Kasumi-1 (cell line): ENCODE measurements at places on chromosomes 7 and 10.

GRCh38 chr10:66777665-66778064, 148.2 kb upstream of the LRRTM3 start:
- no peak for DNase-seq

DNA sequence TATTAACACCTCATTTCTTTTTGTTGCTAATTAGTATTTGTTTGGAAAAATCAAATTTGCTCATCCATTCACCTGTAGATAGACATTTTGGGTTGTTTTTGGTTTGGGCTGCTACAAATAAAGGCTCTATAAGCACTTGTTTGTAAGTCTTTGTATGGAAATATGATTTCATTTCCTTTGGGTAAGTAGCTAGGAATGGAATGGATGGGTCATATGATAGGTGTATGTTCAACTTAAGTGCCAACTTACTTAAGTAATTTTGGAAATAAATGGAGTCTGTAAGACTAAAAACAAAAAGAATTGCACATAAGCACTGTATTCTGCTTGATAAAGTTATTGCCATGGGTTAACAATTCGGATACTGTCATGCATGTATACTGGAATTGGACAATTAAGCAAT, 157.7 kb upstream of the NAMPT start:
- DNase-seq = no peak

- no peak for DNase-seq
Observed at GRCh38 chr10:1611936-1612550, 125.3 kb downstream of the ADARB2 start.

GRCh38 chr7:38893061-38893460, 15.9 kb downstream of the VPS41 start:
- no peak for DNase-seq

DNA sequence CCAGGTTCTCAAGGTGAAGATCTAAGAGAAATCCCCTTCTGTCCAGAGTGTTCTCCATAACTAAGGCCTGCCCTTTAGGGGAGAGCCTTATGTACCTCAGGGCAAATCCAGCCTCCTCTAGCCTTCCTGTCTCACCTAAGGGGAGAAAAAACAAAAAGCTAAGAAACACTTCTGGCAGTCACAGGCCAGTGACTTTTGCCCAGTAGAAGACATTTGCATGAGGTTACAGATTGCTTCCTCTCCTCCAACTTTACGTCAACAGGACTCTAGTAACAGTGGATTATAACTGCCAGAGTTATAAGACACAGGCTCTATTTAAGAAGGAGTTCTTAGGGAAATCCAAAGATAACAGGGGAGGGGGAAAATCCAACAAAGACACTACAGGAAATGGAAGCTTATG, 15.9 kb upstream of the FAM241B start:
- no peak for DNase-seq

DNA sequence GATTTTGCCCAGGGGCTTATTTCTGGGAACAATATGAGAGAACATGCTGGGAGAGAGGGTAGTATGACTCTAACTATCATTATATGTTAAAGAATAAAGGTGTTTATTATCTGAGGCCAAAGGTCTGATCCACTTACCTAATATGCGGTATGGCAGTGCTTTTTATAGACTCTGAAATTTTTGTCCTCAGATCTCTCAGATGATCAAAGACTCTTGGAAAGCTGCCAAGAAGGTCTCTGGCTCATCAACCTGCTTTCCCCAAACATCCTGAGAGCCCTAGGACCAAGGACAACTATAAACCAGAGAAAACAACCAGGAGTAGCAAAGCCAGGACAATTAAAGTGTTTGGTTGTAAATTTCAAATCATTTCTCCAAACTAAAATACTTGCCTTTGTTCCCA, 255.7 kb upstream of the LRRN3 start:
- no peak for DNase-seq

DNA sequence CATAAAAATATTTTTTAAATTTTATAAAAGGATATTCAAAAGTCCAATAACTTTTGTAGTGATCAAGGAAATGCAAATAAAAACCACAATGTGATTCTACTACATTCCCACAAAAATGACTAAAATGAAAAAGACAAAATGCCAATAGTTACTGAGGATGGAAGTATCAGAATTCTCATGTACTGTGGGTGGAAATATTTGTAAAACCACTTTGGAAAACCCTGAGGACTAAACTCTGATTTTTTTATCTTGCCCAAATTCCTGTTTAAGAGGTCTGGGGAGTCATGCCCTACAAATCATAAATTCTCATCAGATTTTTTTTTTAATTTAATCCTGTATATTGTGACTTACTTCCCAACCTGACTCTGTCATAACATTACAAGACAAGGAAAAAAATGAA, 9.8 kb upstream of the SEMA3D start:
- DNase-seq = no peak

- DNase-seq = no peak
Observed at GRCh38 chr7:133365917-133366316, 113.0 kb downstream of the EXOC4 start.

DNA sequence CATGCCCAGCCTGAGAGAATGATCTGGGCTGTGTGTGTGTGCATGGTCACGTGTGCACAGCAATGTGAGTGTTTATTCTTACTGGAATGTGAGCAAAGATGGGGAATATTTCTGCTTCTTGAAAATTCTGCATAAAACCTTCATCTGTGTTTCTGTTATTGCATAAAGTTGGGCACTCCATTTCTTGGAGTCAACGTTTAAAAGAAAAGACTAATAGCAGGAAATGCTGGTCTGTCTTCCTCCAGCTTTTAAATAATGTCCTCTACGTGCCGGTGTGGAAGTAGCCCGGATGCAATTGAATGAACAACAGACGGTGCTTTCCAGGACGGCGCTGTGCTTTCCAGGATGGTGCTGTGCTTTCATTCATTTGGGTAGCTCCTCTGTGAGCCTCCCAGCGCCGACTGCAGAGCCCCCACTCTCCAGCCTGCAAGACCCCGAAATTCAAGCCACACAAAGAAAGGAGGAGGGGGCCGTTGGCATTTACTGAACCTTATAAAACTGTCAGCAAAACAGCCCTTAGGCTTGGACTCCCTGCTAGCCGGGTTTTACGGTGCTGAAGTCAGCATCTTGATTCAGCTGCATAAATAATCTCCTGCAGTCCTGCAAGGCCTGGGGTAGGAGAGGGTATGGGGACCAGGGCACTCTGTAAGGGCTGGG, 158.2 kb upstream of the PRKCQ start:
- no peak for DNase-seq

GRCh38 chr7:85573844-85574243, 387.0 kb upstream of the SEMA3D start:
- peak; percentile 70 for DNase-seq

GRCh38 chr10:69686866-69687265, 56.8 kb downstream of the FAM241B start:
- no peak for DNase-seq

DNA sequence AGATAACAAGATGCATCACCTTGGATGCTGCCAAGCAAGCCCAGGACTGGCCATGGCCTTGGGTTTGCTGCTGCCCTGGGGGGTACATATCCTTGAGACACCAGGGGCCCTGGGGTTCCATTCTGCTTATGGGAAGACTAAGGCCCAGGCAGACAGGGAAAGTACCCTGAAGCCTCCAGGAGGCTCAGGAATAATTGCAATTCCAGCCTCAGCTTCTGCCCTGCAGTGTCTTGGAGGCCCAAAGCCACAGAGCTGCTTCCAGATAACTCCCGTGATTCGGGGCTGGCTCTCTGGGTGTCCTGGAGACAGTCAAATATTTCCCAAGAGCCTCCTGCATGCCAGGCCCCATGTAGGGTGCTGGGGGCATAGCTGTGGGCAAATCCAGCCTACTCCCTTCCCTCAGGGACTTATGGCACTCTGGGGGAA, 22.6 kb downstream of the MYL10 start:
- DNase-seq = no peak

- no peak for DNase-seq
Observed at GRCh38 chr10:120951288-120951687, 100.1 kb downstream of the WDR11 start.

GRCh38 chr7:77254915-77255314, 55.3 kb upstream of the FGL2 start:
- DNase-seq = no peak

GRCh38 chr10:122814493-122814892, 31.2 kb downstream of the CUZD1 start:
- DNase-seq = no peak

DNA sequence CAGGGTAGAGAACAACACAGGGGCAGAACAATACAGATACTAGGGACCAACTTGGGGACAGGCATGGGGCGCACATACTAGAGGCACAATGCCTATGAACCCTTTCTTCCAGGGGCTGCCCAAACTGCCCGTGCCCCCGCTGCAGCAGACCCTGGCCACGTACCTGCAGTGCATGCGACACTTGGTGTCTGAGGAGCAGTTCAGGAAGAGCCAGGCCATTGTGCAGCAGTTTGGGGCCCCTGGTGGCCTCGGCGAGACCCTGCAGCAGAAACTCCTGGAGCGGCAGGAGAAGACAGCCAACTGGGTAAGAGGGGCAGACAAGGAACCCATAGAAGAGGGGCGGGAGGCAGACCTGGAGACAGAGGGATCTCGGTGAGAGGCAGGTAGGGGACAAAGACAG, 5.8 kb downstream of the CHAT start:
- DNase-seq = no peak

GRCh38 chr10:1328981-1329614, 272.9 kb downstream of the WDR37 start:
- no peak for DNase-seq

GRCh38 chr10:91017198-91017597, 96.3 kb upstream of the ANKRD1 start:
- DNase-seq = no peak

GRCh38 chr10:77500754-77501151, 136.9 kb downstream of the KCNMA1 start:
- no peak for DNase-seq

- DNase-seq = peak; percentile 96
Observed at GRCh38 chr10:101602761-101603398, 14.8 kb downstream of the DPCD start.

DNA sequence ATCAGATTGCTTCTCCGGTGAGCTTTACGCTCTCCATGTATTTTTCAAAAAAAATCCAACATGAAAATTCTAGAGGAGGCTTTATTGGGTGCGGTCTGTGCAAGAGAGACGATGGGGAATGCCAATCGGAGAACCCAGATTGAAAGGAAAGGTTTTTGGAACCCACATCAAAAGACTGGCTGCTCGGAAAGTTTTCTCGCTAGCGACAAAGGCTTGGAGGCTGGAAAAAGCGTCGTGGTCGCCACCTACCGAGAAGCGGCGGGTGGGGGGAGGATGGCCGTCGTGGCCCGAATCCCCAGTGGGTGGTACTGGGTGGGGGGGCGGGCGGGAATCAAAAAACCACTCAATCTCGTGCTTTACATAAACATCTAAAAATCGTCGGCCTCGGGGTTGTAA, 1.1 kb upstream of the GTF2I start:
- peak; percentile 53 for DNase-seq

DNA sequence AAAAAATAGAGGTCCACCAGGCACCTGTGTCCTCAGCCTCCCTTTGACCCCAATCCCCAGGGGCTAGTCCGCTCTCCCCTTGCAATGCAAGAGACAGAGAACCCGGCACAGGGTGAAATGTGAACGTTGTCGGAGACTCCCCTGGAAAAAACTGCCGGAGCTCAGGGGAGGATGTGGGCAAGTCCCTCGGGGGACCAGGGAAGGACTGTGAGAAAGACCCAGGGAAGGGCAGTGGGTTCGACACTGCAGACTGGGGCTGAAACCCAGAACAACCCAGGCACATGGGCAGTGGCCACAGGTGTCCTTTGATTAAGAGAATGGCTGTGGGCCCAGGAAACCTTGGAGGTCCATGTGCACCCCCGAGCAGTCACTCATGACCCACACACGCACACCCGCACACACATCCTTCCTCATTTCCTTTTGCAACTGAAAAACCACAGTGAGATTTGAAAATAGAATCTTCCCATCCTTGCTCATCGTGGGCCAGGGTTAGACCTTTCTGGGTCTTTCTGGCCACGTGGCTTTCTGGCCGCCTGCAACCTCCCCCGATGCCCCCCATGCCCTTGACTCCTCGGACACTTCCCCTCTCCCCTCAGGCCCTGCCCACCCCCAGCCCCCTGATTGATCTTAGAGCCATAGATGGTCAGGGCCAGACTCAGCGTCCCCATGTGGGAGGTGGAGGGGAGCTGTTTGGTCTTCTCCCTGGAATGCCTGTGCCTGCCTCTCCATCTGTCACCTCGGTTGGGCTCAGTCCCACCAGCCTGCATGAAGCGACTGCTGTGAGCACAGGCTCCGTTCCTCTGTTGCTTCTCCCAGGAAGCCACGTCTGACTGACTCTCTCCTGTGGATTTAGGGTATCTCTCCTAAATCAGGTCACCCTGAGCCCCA, 7.9 kb downstream of the LAT2 start:
- DNase-seq = peak; percentile 91

GRCh38 chr7:106037489-106038176, 74.5 kb downstream of the SYPL1 start:
- DNase-seq = no peak

- DNase-seq = no peak
Observed at GRCh38 chr7:37142958-37143357, 305.7 kb downstream of the ELMO1 start.

- DNase-seq = no peak
Observed at GRCh38 chr7:87234949-87235348, 15.4 kb upstream of the TMEM243 start.

GRCh38 chr7:156236936-156237599, 403.5 kb upstream of the RNF32 start:
- DNase-seq = no peak

DNA sequence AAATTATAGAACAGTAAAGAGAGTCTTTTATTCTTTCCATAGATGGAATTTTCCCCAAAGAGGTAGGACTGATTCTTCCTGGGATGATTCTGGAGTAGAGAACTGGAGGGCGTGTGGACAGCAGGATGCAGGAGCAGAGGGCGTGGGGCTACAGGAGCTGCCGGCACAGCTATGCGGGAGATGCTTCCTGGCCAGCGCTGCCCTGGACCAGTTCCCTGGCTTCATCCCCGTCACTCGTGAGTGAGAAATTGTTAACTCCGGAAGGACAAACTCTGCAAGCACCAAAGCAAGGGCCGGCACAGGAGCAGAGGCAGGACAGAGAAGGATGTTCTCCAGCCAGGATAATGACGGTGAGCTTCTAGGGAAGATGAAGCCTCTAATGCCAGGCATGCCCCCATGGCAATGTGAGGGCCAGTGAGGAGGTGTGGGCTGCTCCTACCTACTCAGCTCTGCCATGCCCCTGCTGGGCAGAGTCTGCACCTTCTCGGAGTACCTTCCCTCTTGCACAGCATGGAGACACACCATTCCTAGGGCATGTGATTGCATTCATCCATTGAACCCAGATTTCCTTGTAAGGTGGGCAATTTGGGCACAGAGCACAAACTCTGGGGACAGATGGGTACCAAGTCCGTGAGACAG, 760.9 kb upstream of the IGFBP3 start:
- no peak for DNase-seq

DNA sequence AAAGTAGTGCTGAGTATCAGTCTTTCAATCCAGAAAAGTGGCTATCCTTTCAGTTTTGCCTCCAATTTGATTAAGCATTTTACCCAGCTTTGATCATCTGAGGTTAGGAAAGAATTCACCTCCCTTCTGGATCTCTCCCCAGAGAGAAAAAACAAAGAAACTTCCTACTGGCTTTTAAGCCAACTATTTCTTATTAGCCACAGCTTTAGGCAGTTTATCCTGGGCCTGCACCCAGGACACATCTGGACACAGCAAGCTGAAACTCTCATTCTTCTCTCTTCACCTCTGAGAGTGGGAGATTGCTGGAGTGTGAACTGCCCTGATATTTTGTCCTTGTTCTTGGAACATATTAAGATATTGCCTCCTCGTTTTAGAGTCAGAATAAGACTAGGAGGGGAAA, 43.5 kb upstream of the LSM8 start:
- no peak for DNase-seq
